ENCODE measurements at places on chromosomes 7 and 10. TPM values are rescaled to one million over a fixed set of nuclear protein-coding genes. Genes with fewer than 3 reads are reported as not detected.

Gene GATA3
- 112 TPM for total RNA-seq

Gene NEURL1
- total RNA-seq, result 1.1 TPM

Gene STEAP2
- not detected for total RNA-seq

Gene ZNF777
- total RNA-seq, result 11.7 TPM

Gene RBAK
- 11.7 TPM for total RNA-seq

Gene PRKAR2B
- total RNA-seq, result 0.50 TPM

GRCh38 chr7:135235841-135236240 lies 2.2 kb downstream of the STRA8 start:
- DNase-seq, result no peak

GRCh38 chr7:158818325-158819213 lies 10.7 kb downstream of the ESYT2 start:
- DNase-seq, result peak; percentile 83

DNA sequence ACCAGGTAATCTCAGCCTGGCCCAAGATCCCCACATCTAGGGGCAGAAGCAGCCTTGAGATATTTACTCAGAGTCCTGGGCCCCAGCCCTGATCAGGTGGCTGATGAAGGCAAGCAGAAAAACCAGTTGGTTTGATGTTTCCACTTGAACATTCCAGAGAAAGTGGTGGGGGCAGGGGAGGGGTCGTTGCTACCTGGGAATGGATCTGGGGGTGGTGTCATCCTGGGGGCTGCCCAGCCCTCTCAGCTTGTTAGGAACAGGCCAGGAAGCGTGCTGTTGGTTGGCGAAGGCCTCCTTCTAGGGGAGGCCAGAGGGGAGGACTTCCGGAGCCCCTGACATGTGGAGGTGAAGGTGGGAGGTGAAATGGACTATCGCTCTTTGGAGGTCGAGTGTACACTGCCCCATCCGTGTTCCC lies 3.7 kb upstream of the ABHD11 start:
- no peak for DNase-seq

DNA sequence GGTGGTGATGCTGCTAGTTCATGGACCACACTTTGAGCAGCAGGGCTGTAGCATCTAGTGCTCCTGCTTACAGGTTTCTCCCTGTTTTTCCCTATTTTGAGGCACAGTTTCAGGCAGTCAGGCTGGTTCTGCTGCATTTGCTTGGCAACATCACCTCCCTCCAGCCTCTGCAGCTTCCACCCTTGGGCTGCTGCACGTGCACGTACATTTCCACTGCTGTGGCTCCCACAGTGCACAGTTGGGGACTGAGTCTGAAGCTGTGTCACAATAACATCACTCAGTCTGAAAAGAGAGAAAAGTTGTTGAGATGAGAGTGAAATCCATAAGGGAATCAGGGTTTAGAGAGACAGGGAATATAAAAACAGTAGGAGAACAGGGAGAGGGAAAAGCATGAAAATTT lies 230.7 kb upstream of the FZD1 start:
- DNase-seq, result no peak

GRCh38 chr7:151511946-151512345 lies 7.7 kb downstream of the RHEB start:
- DNase-seq, result no peak

DNA sequence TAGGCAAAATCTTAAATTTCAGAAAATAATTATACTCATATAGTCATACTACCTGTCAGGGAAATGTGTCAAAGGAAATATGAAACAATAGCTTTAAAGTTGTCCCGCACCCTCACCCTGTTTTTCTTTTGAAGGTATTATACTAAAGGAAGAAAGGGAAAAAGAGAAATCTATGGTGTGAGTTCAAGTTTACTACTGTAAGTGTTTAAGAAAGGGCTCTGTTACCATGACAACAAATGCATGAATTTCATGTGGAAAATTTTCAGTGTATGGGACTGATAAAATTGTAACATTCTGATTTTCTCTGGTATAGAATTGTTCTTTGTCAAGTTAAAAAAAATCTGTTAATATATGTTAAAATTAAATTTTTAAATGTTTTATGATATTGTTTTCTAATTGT lies 229.8 kb downstream of the ADK start:
- no peak for DNase-seq

DNA sequence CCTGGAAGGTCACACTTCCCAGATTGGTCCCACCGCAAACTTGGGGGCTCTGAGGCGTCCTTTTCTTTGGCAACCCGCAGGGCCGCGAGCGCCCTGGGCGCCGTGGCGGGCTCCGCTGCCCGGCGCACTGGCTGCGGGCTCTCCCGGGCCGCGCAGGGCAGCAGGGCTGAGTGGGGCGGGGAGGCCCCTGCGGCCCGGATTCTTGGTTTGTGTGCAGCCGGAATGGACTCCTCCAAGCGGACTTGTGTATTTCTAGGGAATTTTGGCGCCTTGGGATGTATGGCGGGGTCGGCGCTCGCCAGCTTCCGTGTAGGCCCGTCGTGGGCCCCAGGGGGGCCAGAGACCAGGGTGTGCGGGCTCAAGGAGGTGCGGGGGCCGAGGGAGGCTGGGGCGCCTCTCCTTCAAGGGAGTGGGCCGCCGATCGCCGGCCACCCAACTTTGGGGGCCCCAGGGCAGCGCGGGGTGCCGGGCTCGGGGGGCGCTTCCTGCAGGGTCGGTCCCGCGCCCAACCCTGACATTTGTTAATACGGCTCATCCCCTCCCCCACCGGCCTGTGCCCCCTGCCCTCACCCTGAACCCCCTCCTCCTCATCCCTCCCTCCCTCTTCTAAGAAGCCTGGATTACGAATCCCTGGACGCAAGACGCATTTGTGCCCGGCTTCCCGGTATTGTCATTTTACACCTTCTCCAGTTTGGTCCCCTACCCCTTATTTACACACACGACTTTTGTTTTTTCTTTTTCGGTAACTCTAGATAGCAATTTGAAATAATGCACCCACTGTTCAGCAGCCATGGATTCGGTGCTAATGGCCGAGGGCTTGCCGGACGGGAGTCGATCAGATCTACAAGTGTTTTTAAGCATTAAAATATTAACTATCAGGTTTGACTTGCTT lies 2.5 kb downstream of the TCF7L2 start:
- no peak for DNase-seq

DNA sequence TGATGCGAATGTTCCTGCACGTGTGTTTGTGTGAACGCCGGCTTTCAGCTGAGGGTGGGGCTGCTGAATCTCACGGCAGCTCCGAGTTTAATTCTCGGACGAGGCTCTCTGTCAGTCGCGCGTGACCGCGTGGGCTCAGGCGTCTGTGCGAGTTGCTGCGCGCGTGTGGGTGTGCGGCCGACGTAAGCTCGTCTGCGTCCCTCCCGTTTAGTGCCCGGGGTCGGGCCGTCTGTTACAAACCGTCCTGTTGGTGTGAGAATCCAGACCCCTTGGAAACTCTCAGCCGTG lies 41.6 kb upstream of the CFAP46 start:
- DNase-seq, result no peak

DNA sequence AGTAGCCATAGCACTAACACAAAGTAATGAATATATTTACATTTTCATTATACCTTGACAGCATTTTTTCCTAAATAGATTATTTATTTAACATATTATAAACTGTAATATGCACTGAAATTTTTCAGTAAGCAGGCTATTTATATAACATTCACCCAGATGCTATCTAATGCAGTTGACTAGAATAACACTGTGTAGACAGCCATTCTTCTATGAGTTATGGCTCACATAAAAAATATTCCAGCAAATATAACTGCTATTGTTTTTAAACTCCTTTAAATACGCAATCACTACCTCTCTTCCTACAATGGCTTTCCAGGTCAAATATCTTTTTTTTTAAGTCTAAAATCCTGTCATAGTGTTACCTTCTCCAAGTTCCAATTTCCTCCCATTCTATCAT lies 21.6 kb downstream of the TPK1 start:
- DNase-seq, result no peak

- DNase-seq, result no peak
Observed at GRCh38 chr7:70030745-70031144, 432.5 kb downstream of the AUTS2 start.

DNA sequence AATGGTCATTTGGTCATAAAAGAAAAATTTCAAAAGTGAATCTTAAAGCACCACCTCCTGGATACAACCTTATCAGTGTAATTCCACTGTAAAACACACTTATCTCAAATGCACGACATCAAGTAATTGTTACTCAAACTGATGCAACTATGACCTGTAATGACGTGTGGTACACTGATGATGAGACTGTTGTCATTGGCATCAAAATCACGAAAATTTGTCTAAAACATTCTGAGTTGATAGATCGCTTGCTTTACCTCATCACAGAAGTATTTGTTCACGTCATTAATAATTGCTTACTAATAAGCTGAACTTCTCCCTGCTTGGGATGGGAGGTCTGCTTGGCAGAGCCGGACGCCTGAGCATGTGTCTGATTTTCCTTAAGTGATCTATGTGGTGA lies 221.8 kb upstream of the KLF6 start:
- DNase-seq, result no peak
